ENCODE measurements at places on chromosomes 13 and 19.

DNA sequence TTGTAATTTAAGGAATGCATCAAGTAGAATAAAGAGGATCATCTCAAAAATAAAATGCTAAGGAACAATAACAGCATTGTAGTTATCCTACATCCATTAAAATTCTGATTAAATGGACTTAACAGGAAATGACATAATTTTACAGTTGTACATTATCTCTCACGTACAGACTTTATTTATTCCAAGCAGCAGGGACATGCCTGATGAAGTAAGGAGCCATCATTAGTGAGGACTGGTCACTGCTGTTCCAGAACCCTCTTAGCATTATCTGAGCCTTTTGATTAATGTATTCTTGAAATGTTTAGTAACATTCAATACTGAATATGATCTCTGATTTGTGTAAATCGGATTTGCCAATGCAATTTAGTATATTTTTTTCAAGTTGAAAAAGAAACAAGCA, 516.1 kb downstream of the DACH1 start:
- DNase-seq, result no peak

DNA sequence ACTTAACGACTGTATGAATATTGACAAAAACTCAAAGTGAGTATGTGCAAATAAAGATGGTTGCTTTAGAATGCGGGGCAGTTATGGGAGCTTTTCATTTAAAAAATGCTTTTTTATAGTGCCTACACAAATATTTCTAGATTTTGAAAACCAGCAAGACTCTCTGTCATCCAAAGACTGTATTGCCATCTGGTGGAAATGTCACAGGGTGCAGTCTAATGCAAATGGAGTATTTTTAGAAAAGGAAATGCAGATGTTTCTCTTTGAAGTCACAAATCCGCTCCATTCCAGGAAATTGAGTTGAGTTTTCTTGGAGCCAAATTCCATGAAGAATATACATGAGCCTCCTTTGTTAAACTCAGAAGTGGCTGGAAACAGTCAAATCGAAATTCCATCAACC, 2.3 kb upstream of the C1QTNF9B start:
- DNase-seq, result peak; percentile 29

GRCh38 chr13:108760129-108760528, 130.7 kb downstream of the MYO16 start:
- DNase-seq, result no peak

DNA sequence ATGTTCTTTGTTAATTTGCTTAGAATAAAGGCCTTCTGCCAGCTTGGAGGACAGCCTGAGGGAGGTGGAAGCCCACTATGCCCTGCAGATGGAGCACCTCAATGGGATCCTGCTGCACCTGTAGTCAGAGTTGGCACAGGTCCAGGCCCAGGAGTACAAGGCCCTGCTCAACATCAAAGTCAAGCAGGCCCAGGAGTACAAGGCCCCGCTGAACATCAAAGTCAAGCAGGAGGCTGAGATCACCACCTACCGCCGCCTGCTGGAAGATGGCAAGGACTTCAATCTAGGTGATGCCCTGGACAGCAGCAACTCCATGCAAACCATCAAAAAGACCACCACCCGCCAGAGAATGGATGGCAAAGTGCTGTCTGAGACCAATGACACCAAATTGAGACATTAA, 41.7 kb downstream of the ZNF85 start:
- no peak for DNase-seq

DNA sequence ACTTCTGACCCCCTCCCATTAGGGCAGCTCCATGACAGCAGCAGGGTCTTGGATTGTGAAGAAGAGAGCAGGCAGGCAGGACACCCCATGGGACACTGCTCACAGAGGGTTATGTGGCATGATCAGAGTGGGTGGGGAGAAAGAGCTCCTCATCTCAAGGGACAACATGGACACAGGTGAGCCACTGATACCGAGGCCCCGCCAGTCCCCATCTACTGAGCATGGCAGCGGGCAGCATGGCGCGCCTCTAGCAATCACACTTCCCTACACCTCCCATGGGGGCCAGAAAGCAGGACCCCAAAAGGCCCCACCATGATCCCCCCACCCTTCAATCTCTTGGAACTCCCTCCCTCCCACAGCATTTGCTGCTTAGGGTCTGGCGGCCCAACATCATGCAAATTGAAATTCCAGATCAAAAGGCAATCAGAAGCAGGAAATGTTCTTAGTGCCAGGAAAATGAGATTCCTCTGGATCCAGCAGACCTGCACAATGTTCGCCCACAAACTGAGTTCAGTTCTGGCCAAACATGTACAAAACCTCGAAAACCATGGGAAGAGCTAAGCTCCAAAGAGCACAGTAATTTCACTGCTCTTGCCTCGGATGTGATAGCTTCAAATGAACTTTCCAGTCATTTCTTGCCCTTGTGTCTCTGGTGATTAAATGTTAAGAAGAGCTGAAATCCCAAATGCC, 14.8 kb downstream of the DOCK9 start:
- no peak for DNase-seq

GRCh38 chr13:42760951-42761350, 20.4 kb upstream of the FAM216B start:
- no peak for DNase-seq

- no peak for DNase-seq
These were observed 96.3 kb upstream of the GPR183 start for GRCh38 chr13:99403458-99403971.

DNA sequence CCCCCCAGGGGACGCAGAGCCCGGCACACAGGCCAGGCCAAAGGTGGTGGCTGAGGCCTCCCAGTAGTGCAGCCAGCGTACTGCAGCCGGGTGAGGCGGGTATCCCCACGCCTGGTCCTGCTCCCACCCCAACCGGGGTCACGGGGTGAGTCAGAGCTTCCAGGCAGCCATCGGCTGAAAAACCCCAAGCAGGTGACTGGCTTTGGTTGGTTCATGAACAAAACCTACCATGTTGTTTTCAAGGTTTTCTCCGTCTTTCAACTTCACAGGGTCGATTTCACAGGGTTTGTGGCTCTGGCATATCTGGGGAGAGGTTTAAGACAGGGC, 42.1 kb upstream of the C13orf46 start:
- no peak for DNase-seq

GRCh38 chr19:55315956-55316525, 9.1 kb downstream of the TMEM150B start:
- DNase-seq, result no peak

- DNase-seq, result no peak
These were observed 671.1 kb upstream of the SPRY2 start for GRCh38 chr13:81012031-81012430.

- peak; percentile 74 for DNase-seq
These were observed at the start of gene ZNF135 for GRCh38 chr19:58059003-58059670. ZNF135 (plus strand) TSS chr19:58059282; CDS start chr19:58060003, 721 bp downstream.

DNA sequence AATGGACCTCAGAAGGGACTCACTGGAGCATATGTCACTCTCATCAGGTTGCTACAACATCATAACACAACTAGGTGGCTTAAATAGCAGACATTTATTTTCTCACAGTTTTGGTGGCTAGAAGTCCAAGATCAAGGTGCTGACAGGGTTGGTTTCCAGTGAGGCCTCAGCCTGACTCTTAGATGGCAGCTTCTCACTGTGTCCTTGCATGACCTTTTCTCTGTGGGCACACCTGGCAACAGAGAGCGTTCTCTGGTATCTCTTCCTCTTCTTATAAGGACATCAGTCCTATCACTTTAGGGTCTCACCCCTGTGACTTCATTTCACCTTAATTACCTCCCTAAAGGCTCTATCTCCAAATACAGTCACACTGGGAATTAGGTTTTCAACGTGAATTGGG, 74.5 kb downstream of the CYSLTR2 start:
- DNase-seq, result no peak

DNA sequence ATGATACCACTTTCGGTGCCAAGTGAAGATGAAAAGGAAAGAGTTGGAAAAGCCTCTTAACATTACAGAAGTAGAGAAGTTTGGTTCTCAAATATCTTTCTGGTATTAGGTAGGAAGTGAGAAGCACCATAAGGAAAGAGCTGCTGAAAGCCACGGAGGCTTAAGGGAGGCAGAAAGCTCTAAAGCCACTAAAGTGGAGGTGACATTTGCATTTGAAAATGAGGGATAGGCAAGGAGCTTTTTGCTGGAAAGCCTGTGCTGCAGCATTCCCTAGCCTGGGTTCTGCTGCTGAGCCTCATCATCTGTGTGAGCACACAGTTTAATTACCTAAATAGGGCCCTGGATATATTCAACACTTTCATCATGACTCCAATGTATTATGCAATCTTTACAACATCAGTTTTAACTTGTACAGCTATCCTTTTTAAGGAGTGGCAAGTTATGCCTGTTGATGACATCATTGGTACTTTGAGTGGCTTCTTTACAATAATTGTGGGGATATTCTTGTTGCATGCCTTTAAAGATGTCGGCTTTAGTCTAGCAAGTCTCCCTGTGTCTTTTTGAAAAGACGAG, 315.4 kb downstream of the RBM26 start:
- DNase-seq, result no peak

GRCh38 chr13:102587916-102588315, 8.9 kb upstream of the TPP2 start:
- DNase-seq, result no peak

- DNase-seq, result no peak
These were observed 576.7 kb downstream of the DIAPH3 start for GRCh38 chr13:59587030-59587429.

DNA sequence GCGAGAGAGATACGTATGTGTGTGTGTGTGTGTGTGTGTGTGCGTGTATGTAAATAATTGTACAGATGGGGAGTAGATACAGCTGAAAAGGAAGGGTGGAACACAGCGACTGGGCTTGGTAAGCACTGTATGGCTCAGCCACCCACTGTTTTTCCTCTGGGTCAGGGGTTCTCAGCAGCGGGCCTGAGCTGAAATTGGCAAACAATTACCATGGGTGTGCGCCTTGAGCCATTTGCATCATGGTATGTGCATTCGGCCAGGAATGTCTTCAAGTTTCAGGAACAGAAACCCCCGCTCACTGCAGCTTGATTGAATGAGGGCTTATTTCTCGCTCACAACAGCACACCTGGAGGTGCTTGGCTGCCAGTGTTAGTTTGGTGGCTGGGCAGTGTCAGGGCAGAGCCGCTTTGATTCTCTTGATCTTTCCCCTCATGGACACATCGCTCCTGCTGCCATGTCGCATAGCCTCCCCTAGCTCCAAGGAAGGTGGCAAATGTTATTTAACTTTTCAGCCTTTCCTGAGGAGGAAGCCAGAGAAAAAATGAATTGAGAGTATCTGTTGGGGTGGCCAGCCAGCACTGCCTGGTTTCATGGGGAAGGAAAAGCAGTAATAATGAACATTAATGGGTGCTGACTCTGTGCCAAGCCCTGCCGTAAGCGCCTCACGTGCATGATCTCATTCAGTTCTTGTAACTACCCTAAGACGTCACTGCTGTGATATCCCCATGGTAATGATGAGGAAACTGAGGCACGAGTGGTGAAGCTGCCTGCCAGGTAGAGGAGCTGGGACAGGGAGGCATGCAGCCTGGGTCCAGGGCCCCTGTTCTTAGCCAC, 126.9 kb downstream of the SIPA1L3 start:
- DNase-seq, result peak; percentile 33

GRCh38 chr13:45554604-45555109, 60.9 kb downstream of the ERICH6B start:
- DNase-seq, result no peak

GRCh38 chr13:21849323-21849722, 178.4 kb downstream of the FGF9 start:
- no peak for DNase-seq

GRCh38 chr19:41745756-41746155, 9.6 kb upstream of the CEACAM6 start:
- no peak for DNase-seq

GRCh38 chr19:20423381-20424197, 142.0 kb downstream of the ZNF737 start:
- peak; percentile 65 for DNase-seq

DNA sequence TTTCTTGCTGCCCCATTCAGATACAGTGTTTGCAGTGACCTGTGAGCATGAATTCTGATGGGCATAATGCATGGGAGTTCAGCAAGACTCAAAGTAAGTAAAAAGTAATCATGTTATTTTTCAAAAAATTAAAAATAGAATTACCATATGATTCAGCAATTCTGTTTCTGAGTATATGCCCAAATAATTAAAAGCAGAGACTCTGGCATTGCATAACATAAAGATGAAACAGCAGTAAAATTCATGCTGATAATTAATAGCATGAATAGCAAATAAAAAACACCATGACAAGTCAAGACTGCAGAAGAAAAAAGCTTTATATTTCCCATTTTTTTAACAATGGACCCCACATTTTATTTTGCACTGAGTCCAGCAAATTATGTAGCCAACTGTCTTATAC, 21.3 kb downstream of the RNF6 start:
- no peak for DNase-seq

- DNase-seq, result no peak
These were observed 1.4 kb downstream of the PARP4 start for GRCh38 chr13:24511019-24511815.

DNA sequence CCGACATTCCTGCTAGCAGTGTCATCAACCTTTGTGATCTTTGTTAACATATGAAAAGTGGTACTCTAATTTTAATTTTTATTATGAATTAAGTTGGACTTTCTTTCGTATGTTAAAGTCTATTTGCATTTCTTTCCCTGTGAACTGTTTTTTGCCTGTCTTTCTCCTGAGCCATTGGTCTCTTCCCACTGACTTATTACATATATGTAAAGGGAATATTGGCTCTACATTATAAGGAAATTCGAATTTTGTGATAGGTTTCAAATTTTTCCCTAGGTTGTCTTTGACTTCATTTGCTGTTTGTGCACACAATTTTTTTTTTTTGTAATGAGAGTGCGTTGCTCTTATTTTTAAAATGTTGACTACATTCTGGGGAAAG, 442 bp upstream of the CDC16 start:
- DNase-seq, result no peak

DNA sequence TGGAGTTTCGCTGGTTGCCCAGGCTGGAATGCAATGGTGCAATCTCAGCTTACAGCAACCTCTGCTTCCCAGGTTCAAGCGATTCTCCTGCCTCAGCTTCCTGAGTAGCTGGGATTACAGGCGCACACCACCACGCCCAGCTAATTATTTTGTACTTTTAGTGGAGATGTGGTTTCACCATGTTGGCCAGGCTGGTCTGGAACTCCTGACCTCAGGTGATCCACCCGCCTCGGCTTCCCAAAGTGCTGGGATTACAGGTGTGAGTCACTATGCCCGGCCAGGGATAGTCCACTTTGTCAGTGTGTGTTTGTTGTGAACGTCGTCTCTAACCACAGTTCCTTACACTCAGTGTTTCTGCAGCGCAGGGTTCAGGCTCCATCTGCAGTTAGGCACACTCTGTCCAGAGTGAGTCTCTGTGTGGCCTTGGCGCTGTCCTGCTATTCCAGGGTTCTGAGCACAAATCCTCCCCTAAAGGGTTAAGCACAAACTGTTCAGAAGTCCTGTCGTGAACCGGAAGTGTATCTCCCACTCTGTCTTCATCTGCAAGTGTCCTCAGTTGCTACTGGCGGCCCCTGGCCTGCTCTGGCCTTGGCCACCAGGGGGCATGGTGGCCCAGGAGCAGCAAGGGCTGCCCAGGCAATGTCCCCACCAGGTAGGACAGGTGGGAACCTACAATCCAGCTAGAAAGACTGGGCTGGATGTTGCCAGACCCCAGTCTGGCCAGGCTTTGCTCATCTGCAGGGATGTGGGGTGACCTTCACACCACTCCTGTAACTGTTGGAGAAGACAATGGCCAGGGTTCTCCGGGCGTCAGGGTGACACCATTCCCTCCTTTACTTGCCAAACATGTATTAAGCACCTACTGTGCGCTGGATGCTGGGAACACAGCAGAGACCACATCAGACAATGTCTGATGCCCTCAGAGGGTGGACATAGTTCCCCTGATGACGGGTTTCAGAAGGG, 38.8 kb upstream of the GATAD2A start:
- peak; percentile 55 for DNase-seq

GRCh38 chr19:28862238-28862637, 350.7 kb downstream of the UQCRFS1 start:
- no peak for DNase-seq
